Stomach (tissue), 19 donors: ENCODE measurements at places on chromosomes 13 and 19.

- no peak for DNase-seq
Measured at GRCh38 chr13:103531278-103531677, 465.1 kb upstream of the SLC10A2 start.

DNA sequence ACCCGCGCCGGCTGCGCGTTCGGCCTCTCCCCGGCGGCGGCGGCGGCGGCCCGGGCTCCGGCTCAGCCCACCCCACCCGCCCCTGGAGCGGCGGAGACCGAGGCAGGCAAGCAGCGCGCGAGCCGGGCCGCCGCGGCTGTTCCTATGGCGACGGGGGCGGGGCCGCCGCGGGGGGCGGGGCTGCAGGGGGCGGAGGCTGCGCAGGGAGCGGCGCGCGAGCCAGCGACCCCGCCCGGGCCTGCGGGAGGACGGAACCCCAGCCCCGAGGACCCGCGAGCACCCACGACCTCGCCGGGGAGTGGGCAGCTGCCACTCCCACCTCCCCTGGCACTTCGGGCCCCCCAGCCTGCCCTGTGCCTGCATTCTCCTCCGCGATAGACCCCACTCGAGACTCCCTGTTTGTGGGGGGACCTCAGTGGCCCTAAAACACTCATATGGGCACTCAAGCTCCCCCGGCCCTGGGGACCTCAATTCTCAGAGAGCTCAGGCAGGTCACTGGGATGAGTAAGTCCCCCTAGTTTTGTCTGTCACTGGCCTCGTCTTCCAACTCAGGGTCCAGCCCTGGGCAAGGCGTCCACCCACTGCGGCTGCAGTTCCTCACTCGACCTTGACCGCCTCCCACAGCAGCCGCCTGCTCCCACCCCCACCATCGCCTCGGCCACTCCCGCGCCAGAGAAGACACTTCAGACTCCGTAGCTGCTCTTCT lies at the start of gene CTXN1:
TSS of gene CTXN1 (minus strand) at position 115 of the 706 bp plus-strand sequence. CDS start 597 bp downstream, outside the sequence.
- peak; percentile 79 for DNase-seq

- DNase-seq = no peak
Measured at GRCh38 chr13:46149272-46150133, 32.5 kb downstream of the LCP1 start.

DNA sequence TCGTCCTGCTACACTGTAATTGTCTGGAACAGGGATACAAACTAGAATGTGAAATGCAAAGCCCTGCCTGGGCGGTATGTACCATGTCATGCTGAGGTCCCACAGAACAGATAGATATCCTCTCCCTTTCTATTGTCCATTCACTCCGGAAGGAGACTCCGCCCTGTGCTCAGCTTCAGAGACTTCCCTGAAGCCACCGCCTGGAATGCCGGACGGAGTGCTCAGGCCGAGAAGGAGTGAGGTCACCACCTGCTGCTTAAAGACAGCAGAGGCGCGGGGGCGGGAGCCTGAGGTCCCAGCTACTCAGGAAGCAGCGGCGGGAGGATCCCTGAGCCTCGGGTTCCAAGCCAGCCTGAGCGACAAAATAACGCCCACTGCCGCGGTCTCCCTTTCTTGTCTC lies 890 bp upstream of the ZNF611 start:
- peak; percentile 38 for DNase-seq

GRCh38 chr13:67726979-67727378 lies 496.8 kb upstream of the PCDH9 start:
- no peak for DNase-seq

GRCh38 chr19:5753743-5754142 lies 30.8 kb downstream of the PRR22 start:
- DNase-seq = no peak

GRCh38 chr13:77345150-77345780 lies 18.4 kb upstream of the MYCBP2 start:
- no peak for DNase-seq

GRCh38 chr13:45811891-45812694 lies 39.5 kb downstream of the SIAH3 start:
- DNase-seq = no peak

- DNase-seq = no peak
Measured at GRCh38 chr13:66534561-66534960, 695.6 kb downstream of the PCDH9 start.
